B cell (primary cell): ENCODE measurements at places on chromosomes 1 and 21.

DNA sequence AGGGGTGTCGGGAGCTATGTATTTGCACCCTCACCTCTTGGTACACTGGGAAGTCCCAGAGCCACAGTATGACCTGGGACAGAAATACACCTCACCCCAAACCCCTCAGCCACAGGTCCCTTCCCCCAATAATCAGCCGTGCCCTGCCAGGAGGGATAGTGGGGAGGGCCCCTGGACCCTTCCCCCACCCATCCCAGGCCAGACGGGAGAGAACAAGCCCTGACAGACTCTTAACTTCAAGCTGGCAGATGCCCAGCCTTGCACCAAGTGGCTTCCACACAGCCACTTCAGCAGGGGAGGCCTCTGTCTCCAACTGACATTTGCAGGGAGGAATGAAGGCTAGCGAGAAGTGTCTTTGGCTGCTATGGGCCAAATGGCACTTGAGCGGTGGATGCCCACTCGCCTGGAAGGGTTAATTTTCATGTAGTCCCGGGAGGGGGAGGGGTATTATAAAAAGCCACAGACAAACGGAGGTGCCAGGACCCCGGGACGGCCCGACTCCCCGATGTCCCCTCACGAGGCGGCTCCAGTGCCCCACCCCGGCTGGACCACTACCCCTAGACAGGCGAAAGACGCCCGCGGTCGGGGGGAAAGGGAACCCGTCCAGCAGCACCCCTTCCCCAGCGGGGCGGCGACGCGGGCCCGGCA is 495 bp downstream of the SYNC start:
- DNase-seq, result no peak

- no peak for DNase-seq
Measured at GRCh38 chr1:35111106-35111505, 31.9 kb downstream of the ZMYM1 start.

DNA sequence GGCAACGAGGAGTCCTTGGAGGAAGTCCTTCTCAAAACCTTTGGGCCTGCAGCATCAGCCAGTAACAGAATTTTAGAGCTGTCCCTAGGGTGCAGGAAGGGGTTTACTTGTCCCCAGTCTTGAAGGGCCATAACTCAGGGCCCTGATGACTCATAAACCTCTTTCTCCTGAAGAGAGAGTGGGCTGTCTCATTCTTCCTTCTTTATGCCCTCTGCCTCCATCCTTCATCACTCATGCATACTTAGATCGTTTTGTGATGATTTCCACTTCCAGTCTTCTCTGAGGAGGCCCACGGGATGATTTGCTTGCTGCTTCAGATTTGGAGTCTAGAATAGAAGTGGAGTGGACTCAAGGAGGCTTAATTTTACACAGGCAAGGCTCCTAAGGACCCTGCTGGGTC is 60.2 kb downstream of the NDUFS5 start:
- DNase-seq, result no peak

DNA sequence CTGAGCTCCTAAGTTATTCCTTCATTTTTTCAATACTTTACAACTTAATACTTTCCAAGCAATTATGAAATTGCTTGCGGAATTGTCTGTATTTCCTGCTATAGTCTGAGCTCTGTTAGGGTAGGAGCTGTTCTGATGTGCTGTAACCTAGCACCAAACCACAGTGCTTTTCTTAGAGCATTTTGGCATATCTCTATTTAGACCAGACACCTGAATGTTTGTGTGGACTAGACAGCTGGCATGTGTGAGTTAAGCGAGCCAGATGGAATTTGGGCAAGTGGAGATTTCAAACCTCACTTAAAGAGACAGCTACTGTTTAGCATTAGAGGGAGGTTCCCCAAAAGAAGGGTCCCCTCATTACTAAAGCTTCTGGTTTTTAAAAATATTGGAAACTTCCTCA is 106.1 kb downstream of the RWDD3 start:
- DNase-seq, result no peak

DNA sequence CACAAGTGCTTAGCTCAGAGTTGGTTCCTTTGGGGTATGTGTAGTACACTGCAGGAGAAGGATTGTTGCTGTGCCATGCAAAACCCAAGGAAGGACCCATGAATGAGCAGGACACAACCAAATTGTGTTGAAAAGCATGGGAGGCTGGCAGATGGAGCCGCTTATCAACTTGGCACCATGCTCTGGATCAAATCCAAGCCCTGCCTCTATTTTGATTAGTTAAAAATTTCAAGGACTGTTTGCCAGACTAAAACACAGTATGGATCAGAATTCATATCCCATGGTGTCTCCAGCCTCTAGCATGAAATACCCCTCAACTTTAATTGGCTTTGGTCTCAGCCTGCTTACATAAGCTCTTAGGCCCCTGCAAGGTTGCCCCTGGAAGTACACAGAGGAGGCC is 27.8 kb downstream of the CCDC185 start:
- DNase-seq, result no peak

DNA sequence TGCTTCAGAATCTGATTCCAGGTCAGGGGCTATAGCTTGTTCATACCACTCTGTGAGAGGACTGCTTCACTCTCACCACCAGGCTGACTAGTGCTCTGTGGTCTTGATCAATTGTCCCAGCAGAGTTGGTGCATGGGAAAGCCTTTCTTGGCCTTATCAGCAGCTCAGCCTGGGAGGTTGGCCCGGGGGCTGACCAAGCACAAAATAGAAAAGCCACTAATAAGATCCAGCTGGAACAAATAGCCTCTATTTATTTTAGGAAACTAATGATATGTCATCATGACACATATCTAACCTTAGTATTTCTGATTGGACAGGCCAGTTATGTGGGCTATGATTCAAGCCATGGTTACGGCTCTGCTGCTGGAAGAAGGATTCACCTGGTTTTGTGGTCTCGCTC is 134.2 kb downstream of the GDAP2 start:
- DNase-seq, result no peak

DNA sequence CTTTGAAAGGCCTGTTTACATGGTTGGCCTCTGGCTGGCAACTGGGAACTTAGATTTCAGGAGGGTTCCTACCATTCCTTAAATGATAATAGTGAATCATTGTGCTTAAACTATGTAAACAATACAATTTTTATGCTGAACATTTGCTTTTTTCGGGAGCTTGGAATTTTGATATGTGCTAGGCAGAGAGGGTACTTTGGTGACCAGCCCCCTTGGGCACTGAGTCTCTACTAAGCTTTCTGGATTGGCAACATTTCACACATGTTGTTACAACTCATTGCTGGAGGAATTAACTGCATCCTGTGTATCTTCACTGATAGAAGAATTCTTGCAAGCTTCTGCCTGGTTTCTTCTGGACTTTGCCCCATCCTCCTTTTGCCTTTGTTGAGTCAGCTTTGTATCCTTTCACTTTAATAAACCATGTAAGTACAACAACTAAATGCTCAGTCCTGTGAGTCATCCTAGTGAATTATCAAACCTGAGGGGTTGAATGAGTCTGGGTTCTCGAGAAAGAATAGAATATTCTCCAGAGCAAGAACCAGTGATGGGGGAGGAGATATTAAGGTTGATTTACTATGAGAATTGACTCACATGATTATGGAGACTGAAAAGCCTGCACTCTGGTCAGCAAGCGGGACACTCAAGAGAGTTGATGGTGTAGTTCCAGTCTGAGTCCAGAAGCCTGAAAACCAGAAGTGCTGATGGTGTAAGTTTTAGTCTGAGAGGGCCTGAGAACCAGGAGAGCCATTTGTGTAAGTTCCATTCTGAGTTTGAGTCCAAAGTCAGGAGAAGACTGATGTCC is 3.1 kb upstream of the SLC16A4 start:
- DNase-seq, result no peak

GRCh38 chr1:59375321-59376220 is 78.7 kb downstream of the FGGY start:
- DNase-seq, result no peak

DNA sequence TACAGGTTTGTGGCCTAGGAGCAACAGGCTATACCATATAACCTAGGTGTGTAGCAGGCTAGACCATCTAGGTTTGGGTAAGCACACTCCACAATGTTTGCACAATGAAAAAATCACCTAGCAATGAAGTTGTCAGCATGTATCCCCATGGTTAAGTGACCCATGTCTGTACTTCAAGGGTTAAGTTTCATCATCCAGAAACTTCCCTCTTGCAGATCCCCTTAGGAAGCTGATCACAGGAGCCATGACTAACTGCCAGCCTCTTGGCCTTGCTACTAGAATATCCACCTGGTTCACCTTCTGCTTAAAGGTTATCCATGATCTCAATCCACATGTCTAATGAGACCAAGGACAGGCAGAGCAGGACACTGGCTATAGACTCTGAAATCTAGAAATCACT is 3.5 kb upstream of the UBXN10 start:
- DNase-seq, result no peak

DNA sequence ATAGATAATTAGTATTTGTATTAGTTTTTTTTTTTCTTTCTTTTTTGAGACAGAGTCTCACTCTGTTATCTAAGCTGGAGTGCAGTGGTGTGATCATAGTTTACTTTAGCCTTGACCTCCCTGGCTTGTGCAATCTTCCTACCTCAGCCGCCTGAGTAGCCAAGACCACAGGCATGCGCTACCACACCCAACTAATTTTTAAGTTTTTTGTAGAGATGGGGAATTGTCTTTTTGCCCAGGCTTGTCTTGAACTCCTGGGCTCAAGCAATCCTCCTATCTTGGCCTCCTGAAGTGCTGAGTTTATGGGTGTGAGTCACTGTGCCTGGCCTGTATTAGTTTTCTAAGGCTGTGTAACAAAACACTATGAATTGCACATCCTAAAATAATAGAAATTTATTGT is 58.3 kb downstream of the MSH4 start:
- DNase-seq, result no peak

GRCh38 chr21:31354604-31355443 is 10.8 kb upstream of the TIAM1 start:
- DNase-seq, result no peak

- DNase-seq, result no peak
Measured at GRCh38 chr1:180270530-180271271, 40.6 kb downstream of the LHX4 start.

DNA sequence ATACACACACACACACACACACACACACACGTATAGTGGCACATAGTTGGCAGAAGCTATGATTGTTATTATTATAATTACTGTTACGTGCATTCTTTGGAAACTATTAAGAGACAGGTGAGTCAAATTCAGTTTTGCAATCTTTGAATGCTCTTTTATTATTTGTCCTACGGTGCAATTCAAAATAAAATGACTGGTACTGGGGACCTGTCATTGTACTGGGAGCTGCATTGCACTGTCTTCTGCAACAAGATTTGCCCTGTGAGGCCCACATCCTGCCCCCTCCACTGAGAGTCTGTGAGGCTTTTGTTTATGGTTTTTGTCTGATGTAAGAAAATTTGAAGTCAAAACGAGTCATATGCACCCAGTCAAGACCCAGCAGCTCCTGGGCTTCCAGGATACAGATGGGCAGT is 1.9 kb downstream of the LY9 start:
- peak; percentile 50 for DNase-seq

DNA sequence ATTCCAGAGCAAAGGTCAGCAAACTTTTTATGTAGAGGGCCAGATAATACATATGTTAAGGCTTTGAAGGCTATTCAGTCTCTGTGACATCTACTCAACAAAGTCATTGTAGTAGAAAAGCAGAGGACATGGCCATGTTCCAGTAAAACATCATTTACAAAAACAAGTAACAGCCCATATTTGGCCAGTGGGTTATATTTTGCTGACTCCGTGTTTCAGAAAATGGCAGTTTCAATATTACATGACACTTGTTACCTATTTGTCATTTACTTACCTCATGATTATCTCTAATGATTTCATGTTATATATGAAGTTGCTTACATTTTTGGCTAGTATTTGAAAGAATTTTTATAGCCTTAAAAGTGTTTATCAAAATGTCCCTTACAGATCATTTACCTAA is 117.4 kb upstream of the B3GALT2 start:
- no peak for DNase-seq

GRCh38 chr1:175287377-175287776 is 94.8 kb upstream of the KIAA0040 start:
- DNase-seq, result peak; percentile 42

DNA sequence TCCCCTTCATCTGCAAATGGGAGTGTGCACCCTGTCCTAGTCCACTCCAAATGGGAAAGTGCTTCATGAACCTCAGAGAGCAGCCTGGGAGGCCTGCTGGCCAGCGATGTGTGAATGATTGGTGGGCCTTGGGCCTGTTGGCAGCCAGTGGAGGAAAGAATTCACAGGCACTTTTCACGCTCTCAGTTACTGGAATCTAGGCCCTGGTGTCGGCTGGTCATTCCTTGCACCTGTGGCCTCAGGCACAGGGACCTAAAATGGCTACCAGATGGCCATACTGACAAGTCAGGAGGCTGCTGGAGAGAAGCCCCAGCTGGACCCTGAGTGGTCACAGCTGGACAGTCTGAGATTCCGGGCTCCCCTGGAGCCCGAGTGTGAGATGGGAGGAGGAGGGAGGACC is 18.4 kb upstream of the EDN2 start:
- no peak for DNase-seq

GRCh38 chr21:31050577-31051157 is 12.4 kb upstream of the KRTAP19-8 start:
- no peak for DNase-seq

GRCh38 chr1:2330519-2331199 is 60.7 kb downstream of the MORN1 start:
- no peak for DNase-seq

GRCh38 chr1:206708058-206708457 is 23.4 kb downstream of the MAPKAPK2 start:
- DNase-seq, result peak; percentile 54

GRCh38 chr1:244160455-244161235 is 109.6 kb downstream of the ZBTB18 start:
- DNase-seq, result no peak

GRCh38 chr1:174657411-174657810 is 209.6 kb downstream of the GPR52 start:
- DNase-seq, result no peak

GRCh38 chr1:55067914-55068313 is 28.6 kb downstream of the PCSK9 start:
- DNase-seq, result no peak

GRCh38 chr1:160726114-160726497 is 12.9 kb upstream of the SLAMF7 start:
- DNase-seq, result no peak

GRCh38 chr1:92587445-92587844 is 100.7 kb upstream of the GFI1 start:
- DNase-seq, result no peak

DNA sequence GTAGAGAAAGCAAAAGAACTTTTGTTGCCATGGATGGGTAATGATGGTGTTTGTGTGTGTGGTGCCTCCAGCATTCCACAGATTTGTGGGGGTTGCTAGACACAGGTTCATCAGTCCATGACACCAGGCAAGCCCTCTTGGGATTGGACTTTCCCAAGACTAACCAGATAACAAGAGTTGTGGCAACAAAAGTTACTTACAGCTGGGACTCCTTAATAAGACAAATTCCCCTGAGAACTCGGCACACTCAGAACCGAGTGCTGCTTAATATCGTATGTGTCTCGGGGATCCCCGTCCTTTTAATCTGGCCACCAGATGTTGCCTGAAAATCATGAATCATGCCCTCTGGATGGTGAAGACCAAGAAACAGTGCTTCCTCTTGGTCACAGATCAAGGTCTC is 193.3 kb downstream of the AJAP1 start:
- no peak for DNase-seq

DNA sequence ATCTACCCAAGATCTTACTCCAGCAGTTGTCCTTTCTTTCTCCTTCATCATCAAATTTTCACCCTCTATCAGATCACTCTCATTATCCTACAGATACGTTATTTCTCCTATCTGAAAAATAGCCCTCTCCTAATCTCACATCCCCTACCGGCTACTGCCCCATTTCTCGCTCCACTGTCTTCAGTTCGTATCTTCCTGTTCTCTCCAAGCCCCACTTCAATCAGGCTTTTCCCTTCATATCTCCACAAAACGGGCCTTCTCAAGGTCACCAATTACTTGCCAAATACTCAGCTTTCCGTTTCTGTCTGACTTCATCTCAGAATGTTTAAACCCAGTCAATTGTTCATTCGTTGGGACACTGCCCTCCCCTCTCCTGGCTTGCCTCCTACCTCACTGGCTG is 32.4 kb downstream of the SLC30A1 start:
- DNase-seq, result no peak
